Activated naive CD8-positive, alpha-beta T cell treated with anti-CD3 and anti-CD28 coated beads for 36 hours (primary cell): ENCODE measurements at places on chromosomes 5 and 9. TPM values are rescaled to one million over a fixed set of nuclear protein-coding genes. Genes with fewer than 3 reads are reported as not detected.

FGF18 gene
- 0.28 TPM for total RNA-seq

GRCh38 chr5:10275460-10275859 lies 25.4 kb downstream of the CCT5 start:
- H3K4me1 ChIP-seq, result peaks cover 11% of the 10 kb centered on the region
- H3K4me3 ChIP-seq, result no peak overlapping the region
- no peak for DNase-seq
- H3K27ac ChIP-seq, result no peak overlapping the region
- H3K36me3 ChIP-seq, result no peaks in the 10 kb centered on the region

DNA sequence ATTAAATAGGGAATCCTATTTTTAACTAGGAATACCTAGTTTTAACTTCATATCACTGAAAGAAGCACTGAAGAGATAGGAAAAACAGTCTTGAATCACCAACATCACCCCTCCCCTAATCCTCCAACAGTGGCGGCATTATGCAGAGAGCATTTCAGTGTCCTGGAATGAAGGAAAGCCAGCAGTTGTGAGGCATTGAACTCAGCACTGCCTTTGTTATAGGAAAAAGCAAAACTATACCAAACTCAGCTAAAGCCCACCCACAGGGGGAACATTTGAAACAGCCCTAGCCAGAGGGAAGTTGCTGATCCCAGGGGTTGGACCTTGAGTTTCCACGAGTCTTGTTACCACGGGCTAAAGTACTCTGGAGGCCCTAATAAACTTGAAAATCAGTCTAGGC lies 310.6 kb upstream of the EDIL3 start:
- no peak for DNase-seq
- H3K27ac ChIP-seq, result no peak overlapping the region
- no peaks in the 10 kb centered on the region for H3K36me3 ChIP-seq
- H3K4me1 ChIP-seq, result no peaks in the 10 kb centered on the region
- H3K4me3 ChIP-seq, result no peak overlapping the region

INSL6 gene
- not detected for total RNA-seq

CCDC192 gene
- not detected for total RNA-seq

- no peaks in the 10 kb centered on the region for H3K27me3 ChIP-seq
- no peak overlapping the region for H3K27ac ChIP-seq
- no peak overlapping the region for H3K4me3 ChIP-seq
- DNase-seq, result no peak
These were observed 237.1 kb upstream of the PUM3 start for GRCh38 chr9:3080951-3081350.
